ENCODE measurements at places on chromosomes 5 and 9.

GRCh38 chr5:126139773-126140172 is 283.4 kb upstream of the GRAMD2B start:
- DNase-seq = no peak

DNA sequence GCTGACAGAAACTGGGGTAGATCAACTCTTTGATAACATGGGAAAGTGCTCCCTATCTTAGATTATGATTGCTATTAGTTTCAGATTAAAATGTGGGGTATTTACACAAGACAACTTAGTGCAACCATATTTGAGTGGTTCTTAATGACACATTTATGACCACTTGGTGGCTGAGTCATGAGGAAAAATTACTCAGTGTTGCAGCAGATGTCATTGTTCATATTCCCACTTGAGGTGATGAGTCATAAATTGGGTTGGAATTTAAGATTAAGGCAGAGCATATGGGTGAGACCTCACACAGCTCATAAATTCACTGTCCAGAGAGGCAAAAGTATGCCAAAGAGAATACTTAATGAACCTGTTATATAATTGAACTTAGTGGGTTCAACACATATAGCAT is 408.3 kb downstream of the DMRT2 start:
- DNase-seq = no peak

DNA sequence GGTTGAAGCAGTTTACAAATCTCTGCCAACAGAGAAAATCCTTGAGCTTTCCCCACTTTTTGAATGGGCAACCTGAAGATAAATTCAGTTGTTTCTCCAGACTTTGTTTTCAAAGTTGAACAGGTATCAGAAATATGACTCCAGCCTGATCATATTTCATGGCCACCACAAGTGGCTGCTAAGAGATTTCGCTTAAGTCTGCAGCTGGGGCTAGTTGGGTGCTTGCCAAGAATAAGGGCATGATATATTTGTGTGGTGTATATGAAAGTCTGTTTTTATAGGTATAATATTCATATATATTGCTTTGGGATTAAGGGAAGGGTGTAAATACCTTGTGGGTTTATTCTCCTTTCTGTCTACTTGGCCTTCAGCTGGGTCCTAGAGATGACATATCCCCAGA is 168.4 kb upstream of the GDNF start:
- no peak for DNase-seq

DNA sequence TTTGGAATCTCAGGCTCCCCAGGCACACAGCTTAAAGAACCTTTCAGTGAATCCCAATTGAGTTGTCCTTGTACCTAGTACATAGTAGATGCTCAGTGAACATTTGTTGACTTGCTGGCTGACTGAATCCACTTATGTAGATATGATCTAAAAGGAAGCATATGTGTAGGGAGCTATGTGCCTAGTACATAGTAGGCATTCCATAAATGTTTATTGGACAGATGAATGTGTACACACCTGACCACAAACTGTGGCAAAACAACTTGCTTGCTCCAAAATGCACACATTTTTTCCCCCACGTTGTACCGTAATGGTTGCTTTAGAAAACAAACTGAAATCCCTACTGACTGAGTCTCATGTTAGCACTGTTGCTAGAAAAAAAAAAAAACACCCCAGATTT is 80.2 kb upstream of the IL12B start:
- DNase-seq = no peak

DNA sequence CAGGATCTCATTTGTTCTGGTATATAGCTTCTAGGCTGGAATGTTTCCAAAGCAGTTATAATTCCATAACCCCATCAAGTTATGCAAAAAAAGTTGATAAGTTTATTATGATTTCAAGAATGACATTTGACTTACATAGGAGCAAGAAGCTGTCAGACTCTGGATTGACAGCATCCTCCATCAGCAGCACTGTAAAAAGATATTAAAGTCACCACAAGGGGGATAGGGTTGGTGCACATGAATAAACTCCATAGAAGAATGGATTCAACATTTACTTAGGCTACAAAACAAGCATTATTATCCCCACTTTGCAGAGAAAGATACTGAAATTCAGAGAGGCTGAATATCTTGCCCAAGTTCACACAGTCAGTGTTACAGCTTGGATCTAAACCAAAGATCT is 208.9 kb upstream of the SLC30A5 start:
- no peak for DNase-seq

- DNase-seq = no peak
These were observed 125.6 kb upstream of the ZNF608 start for GRCh38 chr5:124872086-124872485.

DNA sequence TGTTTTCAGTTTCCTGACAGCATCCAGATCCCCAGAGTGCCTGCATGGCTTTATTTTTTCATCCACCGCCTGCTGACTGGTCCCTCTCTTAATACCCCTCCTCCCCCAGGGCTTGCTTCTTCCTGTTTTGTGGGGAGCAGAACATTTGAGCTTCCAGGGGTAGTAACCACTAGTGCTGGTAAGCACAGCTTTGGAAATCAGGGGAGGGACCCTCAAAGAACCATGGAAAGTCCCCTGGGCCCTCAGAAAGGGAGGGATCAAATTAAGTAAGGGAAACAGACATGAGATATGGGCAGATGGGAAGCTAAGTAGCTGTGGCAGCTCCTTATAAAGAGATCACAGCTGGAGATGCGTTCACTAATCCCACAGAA is 26.8 kb downstream of the GRIA1 start:
- no peak for DNase-seq

GRCh38 chr9:133377721-133378216 is 1.6 kb downstream of the STKLD1 start:
- DNase-seq = no peak

DNA sequence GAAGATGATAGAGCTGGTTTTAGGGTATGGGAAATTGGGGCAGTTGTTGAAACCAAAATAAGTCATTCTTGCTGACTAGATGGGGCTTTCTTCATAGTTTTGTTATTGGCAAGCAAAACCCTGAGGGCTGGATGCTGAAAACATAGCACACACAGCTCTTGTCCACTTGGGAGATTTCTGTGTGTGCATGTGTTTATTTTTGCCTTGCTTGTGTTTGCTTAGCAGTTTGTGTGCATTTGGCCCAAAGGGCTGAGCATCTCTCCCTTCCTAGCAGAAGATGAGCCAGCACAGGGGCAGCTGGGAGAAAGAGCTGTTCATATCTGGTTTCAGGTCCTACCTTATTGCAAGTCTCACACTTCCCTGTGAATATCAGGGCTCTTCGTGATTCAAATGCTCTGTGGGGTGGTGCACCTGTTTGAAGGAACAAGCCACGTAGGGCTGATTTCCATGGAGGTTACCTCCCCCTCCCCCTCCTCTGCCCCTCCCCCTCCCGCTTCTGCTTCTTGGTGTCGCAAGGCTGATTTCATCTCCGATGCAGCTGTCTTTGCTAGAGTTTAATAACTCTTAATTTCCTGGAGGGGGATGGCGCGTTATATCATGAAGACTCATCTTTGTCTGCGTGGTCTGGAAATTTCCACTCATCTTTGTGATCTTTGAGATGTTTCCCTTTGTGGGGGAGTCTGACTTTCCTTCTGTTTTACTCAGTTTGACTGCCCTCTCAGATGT is 296.5 kb downstream of the ARHGAP26 start:
- DNase-seq = no peak

DNA sequence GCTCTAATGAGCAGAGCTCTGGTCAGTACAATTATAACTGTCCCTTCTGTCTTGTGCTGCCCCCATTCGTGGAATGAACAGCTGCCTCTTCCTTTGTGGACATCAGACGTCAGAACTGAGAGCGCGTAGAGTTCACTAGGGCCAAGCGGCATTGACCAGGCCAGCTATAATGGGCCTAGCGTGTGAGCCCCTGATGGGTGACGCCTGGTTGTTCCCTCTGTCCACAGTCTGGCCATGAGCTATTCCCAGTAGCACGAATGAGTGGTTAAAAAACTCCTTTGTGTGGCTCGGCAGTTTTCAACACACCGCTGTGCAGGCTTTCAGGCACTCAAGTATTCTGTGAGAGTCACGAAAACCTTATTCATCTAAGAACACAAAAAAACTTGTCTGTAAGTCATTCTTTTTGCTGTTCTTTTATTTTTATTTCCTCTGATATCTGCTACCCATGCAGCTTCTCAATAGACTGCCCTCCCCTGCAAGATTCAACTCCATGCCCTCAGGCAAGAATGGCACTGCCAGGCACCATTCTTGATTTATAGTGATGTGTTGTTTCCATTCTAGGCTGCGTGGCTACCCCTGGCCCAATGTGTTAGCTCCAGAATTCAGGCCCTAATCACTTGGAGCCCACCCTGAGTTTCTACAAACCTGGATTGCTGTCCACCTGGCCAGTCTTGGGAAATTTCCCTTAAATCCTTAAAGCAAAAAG is 52.5 kb downstream of the ANKDD1B start:
- DNase-seq = no peak

DNA sequence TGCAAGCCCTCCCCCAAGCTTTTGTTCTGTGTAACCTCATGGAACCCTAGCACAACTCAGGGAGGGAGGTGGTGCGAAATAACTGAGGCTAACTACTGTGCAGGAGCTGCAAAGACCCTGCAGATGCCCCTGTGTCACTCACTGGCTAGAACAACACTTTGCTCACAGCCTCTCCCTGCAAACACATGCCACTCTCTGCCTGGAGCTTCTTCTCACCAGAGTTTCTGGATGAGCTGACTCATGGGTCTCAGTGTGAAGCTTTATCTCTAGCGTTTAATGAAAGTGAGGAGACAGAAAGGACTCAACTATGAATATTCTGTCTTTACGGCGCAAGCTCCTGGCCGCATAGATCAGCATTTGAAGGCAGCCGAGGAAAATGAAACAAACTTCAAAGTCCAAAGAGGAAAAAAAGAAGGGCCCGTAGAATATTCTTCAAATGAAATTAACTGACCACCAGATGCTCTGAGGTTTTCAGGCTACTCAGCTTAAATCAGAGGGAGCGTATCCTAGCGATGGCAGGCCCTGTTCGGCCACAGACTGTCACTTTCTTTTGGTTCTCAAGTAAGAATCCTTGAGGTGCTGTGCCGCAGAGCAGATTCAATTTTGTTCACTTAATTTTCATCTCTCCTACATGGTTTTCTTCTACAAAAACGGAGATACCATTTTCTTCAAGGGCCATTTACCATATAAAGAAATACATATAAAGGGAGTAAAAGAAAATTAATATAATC is 77.7 kb upstream of the TAS2R1 start:
- no peak for DNase-seq

GRCh38 chr5:137867664-137868063 is at the start of gene MYOT:
Gene MYOT, plus strand, starts transcription at chr5:137867860. Its CDS starts 2,792 bp downstream, at chr5:137870652.
- DNase-seq = no peak

DNA sequence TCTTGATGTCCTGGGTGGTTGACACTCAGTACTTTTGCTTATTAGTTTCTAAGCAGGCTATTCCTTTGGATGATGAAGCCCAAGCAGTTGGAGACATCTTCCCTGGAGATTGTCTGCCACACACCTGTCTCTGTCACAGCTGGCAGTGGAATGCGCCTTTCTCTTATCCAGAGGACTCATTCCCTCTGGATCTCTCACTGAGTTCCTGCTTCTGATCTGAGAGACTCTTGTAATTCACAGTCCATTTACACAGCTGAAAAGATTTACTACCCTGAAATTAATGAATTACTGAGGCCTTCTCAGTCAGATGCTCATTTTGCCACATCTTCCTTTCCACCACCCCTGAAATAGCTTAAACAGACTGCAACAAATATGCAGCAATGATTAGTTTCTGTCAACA is 15.9 kb downstream of the TAL2 start:
- no peak for DNase-seq

DNA sequence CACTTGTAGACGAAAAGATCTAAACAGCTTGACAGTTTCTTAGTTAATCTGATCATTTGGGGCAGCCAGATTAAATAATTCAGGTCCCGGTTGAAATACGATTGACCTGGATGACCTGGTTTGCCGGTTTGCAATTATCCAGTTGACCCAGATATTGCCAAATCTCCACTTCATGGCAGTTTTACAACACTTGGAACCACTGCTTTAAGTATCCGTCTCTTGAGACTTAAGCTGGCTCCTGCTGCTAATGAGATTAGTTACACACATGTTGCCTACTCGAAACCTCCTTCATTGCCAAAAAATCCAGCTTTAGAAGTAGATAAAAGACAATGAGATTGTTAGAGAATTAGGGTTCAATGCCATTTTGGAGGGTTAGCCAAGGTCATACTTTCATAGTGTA is 136.2 kb upstream of the HAPLN1 start:
- DNase-seq = no peak

DNA sequence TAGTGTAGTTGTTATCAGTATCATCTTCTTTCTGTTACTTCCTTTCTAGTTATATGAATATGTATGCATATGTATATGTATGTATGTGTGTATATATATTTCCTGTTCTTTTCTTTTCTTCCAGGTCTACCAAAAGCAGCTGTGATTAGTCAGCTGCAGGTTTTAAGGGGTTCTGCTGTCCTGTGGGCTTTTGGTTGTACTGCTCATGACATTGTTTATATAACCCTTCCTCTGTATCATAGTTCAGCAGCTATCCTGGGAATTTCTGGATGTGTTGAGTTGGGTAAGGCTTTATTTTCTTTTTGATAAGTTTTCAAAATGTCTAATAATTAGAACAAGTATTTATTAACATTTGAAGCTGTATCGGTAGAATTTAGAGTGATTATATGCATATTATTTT is 23.2 kb downstream of the SLC27A6 start:
- DNase-seq = no peak

GRCh38 chr9:83418283-83418682 is 119.9 kb downstream of the FRMD3 start:
- no peak for DNase-seq

DNA sequence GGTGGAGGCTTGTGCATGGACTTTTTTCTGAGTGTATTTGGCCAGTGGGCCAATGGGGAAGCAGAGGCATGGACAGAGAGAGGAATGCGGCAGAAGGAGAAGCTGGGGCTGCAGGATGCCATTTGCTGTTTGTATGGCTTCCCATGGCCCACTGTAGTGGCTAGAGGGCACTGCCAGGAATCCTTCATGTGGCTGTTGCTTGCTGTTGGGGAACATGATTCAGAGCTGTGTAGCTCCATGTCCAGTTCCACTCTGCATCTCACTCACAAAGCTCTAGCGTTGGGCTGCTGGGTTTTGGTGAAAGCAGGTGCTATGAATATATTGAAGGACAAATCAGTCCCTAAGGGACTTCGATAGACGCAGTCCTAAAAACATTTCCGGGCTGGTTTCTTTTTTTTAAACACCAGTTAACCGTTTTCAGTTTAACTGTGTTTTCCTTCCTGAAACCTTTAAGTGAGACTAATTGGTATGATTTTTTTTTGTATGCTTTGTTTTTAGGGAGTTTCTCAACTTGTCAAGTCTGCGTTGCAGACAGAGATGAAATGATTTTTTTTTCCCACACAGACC is 51.3 kb downstream of the SLC22A5 start:
- DNase-seq = no peak
